ENCODE measurements at places on chromosomes 4 and X.

- no peak for DNase-seq
These were observed 38.6 kb downstream of the LNX1 start for GRCh38 chr4:53552711-53553110.

- no peak for DNase-seq
These were observed 71.6 kb downstream of the AMELX start for GRCh38 chrX:11364835-11365234.

DNA sequence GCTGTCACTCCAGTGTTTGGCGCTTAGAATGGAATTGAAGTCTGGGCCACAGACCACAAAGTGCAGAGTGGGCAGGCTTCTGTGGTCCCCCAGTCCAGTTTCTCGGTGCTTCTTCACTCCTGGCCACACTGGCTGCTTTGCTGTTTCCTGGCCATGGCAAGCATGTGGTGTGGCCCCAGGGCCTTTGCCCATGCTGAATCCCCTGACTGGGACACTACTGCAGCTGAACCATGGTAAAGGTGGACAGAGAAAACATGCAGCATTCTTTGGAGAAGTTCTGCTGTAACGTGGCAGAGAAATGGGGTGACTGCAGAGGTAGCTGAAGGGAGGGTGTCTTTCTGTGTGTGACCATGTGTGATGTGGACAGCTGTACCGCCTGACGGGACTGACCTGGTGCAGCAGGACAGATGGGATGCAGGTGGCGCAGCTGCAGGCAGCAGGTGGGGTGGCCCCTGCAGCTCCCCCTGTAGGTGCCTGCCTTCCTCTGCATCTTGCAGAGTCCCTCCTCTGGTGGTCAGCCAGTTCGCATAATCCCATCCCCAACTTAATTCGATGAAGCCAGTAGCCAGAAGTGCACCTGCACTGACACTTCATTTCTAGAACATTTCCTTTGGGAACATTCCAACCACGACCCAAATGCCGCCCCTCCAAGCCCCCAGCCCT, 13.2 kb upstream of the S100P start:
- DNase-seq = no peak

GRCh38 chr4:8439914-8440491, 520 bp downstream of the ACOX3 start:
- peak; percentile 26 for DNase-seq

- DNase-seq = no peak
These were observed 759.6 kb upstream of the NDST4 start for GRCh38 chr4:115873048-115873447.

DNA sequence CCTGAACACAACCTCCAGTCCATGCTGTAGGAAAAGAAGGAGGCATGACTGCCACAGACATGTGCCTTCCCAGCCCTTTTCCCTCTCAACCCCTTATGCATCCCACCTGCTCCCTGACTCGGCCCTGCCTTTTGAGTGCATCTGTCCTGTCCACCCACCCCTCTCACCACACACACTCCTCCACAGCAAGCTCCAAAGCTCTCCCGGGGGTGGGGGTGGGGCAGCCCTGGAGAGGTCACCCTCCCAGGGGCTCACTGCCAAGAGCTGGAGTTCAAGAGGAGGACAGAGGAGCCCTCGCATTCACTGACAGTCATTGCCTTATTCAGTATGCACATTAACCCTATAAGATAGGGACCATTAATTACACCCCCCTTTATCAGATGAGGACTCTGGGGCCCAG, 46.6 kb upstream of the MAMLD1 start:
- no peak for DNase-seq

- no peak for DNase-seq
These were observed 102.7 kb downstream of the PHOX2B start for GRCh38 chr4:41645728-41646390.

- DNase-seq = no peak
These were observed 117.1 kb upstream of the DKK2 start for GRCh38 chr4:107153228-107153627.

GRCh38 chrX:11304829-11305228, 11.6 kb downstream of the AMELX start:
- DNase-seq = no peak

DNA sequence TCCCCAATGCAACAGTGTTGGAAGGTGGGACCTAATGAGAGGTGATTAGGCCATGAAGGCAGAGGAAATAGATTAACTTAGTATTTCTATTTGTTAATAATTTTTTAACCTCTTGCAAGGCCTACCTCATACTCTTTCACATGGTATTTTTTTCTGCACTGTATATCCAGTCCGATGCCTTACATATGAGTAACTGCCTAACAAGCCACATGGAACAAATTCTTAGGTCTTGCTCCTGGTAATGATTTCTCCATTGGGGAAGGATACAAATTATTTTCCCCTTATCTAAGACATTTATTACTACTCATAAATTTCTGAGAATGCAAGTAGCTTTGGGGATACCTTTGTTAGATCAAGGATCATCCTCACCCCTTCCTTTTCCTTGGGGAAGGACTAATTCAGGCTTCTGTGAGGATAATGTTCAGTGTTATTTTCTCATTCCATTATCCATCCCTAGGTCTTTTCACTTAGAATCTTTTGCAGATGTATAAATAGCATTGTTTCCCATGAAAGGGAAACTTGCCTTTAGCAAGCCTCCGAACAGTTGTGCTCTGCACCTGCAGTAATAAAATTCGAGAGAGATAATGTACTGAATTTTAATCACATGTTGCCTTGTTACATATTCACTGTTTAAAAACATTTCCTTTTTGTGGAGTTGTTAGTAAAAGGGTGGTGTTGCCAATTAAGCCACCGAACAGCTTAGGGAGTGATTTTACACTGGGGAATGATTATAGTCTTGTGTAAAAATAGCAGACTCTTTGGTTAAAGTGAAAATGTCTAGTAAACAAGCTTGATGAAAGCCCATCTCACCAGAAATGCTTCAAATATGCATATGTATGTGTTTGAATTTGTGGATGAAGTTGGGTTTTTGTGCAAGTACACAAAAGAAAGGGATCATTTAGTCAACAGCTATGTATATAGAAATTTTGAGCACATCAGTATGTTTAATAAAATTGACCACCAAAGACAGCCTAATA, 89.9 kb downstream of the CFAP299 start:
- no peak for DNase-seq

GRCh38 chrX:107818900-107819521, 6.7 kb upstream of the MID2 start:
- DNase-seq = no peak

GRCh38 chrX:111348429-111348828, 63.6 kb downstream of the DCX start:
- DNase-seq = no peak

DNA sequence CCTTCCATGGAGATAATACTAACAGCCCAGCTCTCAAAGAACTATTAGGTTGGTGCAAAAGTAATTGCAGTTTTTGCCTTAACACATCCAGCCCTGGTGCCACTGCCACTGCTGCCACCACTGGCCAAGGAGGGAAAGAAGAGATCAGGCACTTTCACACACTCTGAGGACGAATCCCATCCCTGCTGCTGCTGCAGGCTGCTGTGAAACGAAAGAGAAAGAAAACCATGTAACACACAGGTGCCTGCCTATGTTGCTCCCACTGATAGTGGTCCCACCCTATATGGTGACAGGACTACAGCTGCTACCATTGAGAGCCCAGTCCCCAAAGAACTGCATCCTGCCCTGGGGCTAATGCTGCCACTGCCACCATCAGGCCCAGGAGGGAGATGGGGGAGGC, 35.1 kb downstream of the TMLHE start:
- DNase-seq = no peak

- no peak for DNase-seq
These were observed 22.4 kb downstream of the GAB1 start for GRCh38 chr4:143358923-143359643.

DNA sequence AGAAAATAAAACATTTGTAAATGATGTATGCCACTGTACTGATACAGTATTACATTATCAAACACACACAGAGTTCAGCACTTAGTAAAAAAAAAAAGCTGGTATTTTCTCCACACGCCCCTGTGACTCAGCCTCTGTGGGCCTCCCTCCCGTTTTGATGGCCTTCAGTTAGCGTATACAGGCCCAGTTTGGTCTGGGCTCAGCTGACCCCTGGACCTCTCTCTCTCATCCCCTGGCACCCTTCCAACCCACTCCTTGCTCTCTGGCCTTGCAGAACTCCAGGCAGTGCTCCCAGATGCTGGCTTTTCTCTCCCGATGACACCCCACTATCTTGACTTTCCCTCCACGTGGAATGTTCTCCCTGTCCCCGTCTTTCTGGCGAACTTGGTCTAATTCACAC, 89.0 kb upstream of the LIMCH1 start:
- no peak for DNase-seq

- peak; percentile 73 for DNase-seq
These were observed 106.2 kb upstream of the MAML3 start for GRCh38 chr4:140260227-140260626.

DNA sequence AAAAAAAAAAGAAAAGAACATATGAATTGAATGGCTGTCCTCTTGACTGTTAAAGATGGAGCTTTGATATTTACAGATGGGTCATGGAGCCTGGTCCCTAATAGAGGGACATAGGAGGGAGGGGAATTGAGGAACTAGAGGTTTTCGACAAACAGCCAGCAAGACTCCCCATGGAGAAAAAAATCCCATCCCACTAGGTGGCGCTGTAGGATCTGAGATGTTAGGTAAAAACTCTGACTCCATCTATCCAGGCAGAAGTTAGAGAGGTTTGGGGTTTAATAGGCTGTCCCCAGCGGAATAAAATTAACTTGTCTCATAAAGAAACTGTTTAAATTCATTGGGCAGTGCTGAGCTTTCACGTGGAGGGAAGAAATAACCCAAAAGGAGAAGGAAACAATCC, 45.9 kb downstream of the HMGB2 start:
- DNase-seq = peak; percentile 41

Data from fibroblast of gingiva (primary cell).